Tongue (tissue), 3 donors: ENCODE measurements at places on chromosomes 3 and 15. TPM values are rescaled to one million over a fixed set of nuclear protein-coding genes. Genes with fewer than 3 reads are reported as not detected.

The SYNPR gene
- not detected for total RNA-seq

The ATP13A5 gene
- total RNA-seq: 0.31 TPM

The GOLGA6A gene
- total RNA-seq: not detected

The RGMA gene
- 36.2 TPM for total RNA-seq

The TBCCD1 gene
- total RNA-seq: 15.4 TPM

The CFAP100 gene
- total RNA-seq: not detected

The CXCR6 gene
- total RNA-seq: 0.41 TPM

The SLC2A2 gene
- not detected for total RNA-seq

The FBLN2 gene
- 84.3 TPM for total RNA-seq

The TMEM45A gene
- 19.9 TPM for total RNA-seq

- peak; percentile 81 for DNase-seq
Observed at GRCh38 chr3:97793420-97794019, 28.3 kb upstream of the CRYBG3 start.

DNA sequence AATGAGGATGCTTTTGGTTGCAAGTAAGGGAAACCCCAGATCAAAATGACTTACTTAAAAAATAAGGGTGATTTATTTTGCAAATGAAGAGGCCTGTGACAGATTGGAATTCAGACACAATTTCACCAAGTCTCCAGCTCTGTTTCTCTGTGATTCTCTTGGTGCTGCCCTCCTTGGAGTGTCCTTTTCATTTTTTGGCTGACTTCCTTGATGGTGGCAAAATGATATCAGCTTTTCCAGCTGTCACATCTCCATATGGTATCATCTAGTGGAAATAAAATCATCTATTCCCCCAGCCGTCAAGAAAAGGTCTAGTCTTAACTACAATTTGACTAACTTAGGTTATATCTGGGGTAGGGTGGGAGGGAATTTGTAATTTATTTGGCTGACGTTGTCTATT, 68.5 kb upstream of the SLC25A26 start:
- DNase-seq: no peak

DNA sequence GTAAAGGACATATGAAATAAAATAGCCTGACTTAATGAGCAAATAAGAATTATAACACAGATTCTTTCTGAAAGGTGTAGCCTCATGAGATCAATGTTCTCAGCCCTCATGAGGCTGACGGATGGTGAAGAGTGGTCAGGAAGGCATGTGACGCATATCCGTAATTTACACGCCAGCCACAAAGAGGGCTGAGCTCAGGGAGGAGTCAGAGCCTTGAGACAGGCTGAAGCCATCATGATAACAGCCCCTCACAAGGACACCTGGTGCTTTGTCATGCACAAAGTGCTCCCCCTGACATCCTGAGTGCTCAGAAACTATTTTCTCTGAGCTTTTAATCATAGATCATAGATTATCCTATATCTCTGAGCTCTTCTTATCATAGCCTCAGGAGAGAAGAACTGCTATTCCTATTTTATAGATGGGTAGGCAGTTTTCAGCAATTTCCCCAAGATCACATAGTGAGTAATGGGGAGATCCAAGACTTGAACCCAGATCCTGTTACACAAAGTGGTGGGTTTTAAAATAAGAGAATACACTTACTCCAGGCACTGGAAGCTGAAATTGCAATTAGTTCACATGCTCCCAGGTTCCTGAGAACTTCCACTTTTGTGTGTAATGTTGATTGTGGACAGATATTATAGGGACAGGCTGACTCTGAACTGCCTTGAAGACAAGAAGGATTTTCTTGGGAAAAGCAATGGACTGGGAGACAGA, 267.1 kb downstream of the RPLP1 start:
- DNase-seq: no peak

- no peak for DNase-seq
Observed at GRCh38 chr3:11291808-11292207, 19.6 kb downstream of the ATG7 start.

DNA sequence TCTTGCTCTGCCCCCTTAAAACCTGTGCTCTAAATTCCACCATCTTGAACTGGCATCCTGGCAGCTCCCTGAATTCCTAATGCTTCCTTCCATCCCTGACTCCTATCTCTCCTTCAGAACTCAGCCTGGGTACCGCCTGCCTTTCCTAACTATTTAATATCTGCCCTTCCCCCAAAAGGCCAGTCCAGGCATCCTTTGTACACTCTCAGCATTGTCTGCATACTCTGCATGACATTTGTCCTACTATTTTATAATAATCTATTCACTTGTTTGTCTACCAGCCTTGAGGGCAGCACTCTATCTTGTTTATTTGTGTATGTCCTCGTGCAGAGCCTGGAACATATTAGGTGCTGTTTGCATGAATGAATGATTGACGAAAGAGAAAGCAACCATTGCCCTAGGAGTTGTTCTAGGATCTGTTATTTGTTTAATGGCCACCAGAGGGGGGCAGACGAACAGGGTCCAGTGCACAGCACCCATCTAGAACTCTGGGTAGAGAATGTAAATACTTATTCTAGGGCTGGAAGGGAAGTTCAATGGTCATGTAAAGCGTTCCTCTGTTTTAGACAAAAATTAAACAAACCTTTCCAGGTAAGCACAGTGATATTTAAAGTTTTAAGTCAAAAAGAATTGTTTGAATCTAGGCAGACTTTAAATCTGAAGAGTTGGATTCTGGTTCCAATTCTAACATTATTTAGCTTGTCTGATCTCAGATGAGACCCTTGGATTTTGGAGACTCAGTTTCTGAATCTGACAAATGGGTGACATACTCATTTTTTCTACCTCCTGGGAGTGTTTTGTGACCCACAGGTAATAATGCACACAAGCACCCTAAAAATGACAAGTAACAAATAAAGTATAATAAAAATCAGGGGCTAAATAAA, 125.8 kb upstream of the GALNT15 start:
- peak; percentile 86 for DNase-seq

DNA sequence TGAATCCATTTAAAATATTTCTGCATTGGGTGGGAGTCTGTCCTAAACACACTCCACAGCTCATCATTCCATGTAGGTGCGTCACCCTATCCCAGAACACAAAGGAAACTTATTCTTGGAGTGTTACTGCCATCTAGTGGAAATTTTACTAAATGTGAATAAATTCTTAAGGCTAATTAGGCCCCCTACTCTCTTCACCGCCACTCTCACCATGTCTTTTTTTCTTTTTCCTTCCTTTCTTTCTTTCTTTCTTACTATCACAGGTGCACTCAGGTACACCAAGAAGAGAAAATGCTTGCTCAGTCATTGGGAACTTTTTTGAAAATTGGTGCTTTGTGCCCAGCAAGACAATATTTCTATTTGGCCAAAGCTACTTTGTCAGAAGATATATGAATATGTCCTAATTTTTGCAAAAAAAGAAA, 26.4 kb upstream of the ATP8B4 start:
- DNase-seq: peak; percentile 92

DNA sequence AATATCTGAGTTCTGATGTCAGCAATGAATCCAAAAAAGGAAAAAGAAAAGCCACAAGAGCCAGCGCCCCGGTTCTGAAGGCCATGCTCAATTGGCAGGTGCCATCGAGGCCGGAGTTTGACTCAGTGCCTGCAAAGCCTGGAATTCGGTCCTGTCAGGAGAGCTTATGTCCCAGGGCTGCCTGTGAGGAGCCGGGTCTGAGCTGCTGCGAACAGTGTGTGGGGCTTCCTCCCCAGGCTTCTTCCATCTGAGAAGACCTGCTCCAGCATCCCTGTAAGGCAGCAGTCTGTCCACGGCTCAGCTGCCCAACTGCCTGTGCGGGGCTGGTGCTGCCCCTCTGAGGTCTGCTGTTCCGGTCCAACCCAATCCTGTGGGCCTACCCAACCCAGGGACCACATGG, 46.1 kb downstream of the ROPN1B start:
- DNase-seq: no peak

DNA sequence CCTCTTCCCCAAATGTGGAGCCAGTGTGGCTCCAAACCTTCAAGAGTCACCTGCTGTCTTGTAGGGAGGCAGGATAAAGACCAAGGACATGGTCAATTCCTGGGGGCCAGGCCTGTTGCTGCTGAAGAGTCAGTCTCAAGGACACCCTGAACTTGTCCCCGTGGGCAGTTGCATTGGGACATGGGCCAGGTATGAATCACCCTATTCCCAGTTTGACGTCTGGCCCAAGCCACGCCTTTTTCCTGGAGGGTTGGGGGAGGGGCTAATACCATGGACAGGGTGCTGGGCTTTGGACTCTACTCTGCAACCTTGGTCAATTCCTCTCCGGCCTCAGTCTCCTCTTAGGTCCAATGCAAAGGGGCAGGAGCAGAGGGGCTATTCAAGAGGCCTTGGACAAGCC, 10.4 kb downstream of the ATP2B2 start:
- DNase-seq: no peak

GRCh38 chr3:15578289-15578867, 23.0 kb downstream of the HACL1 start:
- DNase-seq: no peak

GRCh38 chr3:128784843-128785242, 58.9 kb downstream of the RAB7A start:
- no peak for DNase-seq

- no peak for DNase-seq
Observed at GRCh38 chr15:52661909-52662308, 17.3 kb downstream of the ATOSA start.

- DNase-seq: peak; percentile 68
Observed at GRCh38 chr3:169218314-169218983, 445.1 kb downstream of the MECOM start.
